ENCODE measurements at places on chromosomes 6 and 20.

DNA sequence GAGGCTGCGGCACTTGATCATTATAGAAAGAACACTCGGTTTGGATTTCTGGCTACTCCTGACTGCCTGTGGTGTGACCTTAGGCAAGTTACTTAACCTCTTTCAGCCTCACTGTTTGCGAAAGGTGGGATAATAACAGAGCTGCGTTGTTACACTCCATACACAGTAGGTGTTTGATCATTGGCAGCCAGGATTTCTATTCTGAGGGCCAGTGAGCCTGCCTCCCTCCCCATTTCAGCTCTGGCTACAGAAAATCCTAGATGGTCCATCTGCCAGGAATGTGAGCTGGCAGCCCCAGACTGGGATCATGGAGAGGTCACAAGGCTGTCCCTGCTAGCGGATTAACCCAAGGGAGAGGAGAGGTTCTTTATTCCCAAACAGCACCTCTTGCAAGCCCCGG, 2.7 kb downstream of the KCNB1 start:
- DNase-seq: no peak

- peak; percentile 52 for DNase-seq
Measured at GRCh38 chr6:35496841-35497570, at the start of gene TEAD3. Gene TEAD3, minus strand, starts transcription at chr6:35497079.

DNA sequence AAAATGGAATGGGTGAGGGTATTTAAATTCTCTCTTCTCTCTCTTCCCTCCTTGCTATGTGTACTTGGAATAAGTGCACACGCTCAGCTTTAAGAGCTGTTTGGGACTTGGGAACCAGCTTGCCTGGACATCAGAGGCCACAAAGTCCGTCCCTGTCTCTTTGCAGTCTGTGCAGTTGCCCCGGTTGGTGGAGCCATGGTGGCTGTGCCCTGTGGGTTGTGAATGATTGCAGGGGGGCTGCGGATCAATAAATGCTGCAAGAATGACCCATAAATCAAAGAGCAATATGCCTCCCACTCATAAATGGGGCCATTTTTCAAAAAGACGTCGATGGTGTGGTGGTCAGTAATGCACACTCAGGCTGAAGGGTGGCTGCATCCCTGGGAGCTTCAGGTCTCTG, 135.1 kb upstream of the CST7 start:
- DNase-seq: no peak

GRCh38 chr6:43627008-43627825, 1.8 kb downstream of the GTPBP2 start:
- no peak for DNase-seq

GRCh38 chr20:40431611-40432010, 257.4 kb downstream of the MAFB start:
- DNase-seq: no peak

GRCh38 chr6:21263531-21264287, 329.8 kb upstream of the SOX4 start:
- no peak for DNase-seq

- DNase-seq: no peak
Measured at GRCh38 chr6:89013438-89013837, 50.0 kb upstream of the RNGTT start.

- DNase-seq: no peak
Measured at GRCh38 chr20:51347831-51348230, 194.7 kb downstream of the NFATC2 start.

DNA sequence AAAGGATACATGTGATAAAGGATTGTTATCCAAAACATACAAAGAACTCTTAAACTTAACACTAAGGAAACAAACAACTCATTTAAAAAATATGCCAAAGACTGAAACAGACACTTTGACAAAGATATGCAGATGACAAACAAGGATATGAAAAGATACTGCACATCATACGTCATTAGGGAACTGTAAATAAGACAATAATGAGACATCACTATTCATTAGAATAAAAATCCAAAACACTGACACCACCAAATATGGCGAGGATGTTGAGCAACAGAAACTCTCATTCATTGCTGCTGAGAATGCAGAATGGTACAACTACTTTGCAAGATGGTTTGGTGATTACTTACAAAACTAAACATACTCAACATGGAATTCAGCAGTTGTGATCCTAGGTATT, 156.5 kb upstream of the FOXA2 start:
- no peak for DNase-seq

GRCh38 chr6:19327241-19327640, 509.9 kb upstream of the ID4 start:
- no peak for DNase-seq

DNA sequence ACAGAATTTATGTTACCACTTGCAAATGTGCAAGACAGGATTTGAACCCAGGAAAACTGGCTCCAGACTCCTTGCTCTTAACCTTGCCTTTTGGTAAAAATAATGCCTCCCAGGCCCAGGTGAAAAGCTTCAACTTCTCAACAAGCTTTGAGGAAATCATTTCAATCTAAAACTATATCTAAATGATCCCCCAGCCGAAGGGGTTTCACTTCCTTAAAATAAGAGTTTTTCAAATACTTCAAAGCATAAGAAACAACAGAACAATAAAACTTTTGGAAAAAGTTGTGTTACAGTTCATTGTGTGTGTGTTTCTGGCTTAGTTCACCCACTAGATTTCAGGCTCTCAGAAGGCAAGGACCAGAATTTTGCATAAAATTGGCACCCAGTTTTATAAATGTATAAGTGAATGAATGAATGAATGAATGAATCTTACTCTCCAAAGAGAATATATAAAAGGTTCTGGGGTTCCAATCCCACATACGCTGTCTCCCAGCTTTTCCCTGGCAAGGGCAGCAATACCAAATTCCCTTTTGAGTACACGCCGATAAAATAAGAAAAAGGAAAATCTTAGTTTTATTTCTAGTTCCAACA, 5.4 kb downstream of the OR2H2 start:
- no peak for DNase-seq

- DNase-seq: no peak
Measured at GRCh38 chr6:151374036-151374683, 17.2 kb downstream of the ZBTB2 start.

- no peak for DNase-seq
Measured at GRCh38 chr6:66230591-66230990, 523.6 kb upstream of the EYS start.

DNA sequence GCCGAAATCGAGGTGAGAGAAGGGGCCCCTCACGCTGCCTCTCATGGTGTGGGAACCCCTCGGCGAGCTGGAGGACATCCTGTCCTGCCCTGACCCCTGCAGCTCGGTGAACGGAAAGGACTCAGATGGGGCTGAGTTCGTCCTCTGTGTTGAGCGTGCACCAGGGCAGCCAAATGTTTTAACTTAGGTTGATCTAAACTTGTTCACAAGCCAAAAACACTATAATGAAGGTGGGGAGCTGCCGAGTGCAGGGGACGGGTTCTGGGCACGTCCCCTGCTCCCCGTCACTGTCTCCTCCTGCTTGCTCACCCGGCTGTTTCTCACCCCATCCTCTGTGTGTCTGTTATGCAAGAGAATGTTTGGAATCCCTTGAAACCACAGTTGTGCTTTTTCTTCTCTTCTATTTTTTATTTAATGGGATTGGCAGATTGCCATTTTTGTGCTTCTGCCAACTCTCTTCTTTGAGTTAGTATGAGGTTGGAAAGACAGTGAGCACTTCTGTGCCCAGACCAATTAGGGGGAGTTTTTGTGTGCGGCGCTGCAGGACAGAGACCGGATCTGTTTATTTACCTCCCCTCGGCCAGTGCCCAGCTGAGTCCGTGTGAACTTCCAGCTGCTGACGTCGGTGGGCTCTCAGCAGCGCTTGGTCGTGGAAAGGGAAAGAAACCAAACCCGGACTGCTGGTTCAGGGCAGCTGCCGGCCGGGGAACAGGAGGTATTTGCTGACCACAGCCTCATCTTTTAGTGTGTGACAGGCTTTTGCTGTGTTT, 158.1 kb downstream of the DTNBP1 start:
- no peak for DNase-seq

DNA sequence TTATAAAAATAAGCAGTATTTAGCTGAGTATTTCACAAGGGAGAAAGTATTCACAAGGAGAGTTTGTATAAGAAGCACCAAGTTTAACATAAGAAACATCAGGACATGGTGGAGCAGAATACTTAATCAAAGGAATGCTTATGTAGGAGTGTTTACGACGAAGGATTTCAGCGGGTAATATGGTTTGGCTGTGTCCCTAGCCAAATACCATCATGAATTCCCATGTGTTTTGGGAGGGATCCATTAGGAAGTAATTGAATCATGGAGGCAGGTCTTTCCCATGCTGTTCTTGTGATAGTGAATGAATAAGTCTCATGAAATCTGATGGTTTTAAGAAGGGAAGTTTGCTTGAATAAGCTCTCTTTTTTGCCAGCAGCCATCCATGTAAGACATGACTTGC, 1099.1 kb upstream of the ADGRB3 start:
- DNase-seq: no peak

GRCh38 chr20:57513199-57513598, 11.7 kb downstream of the CTCFL start:
- no peak for DNase-seq

DNA sequence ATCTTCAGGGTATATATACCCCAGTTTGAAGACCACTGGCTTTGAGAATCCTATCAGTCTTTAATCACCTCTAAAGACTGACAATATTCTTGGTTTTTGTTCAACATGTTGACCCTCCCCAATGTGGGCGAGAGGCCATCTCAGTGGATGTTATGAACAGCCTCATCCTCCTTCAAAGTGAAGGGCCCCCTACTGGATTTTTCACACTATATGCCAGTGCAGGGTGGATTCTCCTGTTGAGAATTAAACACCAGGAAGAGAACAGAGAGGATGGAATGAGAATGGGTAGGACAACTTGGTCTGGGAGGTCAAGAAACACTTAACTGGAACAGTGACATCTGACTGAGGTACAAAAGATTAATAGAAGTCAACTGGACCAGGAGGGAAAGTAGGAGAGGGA, 327.1 kb downstream of the MAFB start:
- no peak for DNase-seq

DNA sequence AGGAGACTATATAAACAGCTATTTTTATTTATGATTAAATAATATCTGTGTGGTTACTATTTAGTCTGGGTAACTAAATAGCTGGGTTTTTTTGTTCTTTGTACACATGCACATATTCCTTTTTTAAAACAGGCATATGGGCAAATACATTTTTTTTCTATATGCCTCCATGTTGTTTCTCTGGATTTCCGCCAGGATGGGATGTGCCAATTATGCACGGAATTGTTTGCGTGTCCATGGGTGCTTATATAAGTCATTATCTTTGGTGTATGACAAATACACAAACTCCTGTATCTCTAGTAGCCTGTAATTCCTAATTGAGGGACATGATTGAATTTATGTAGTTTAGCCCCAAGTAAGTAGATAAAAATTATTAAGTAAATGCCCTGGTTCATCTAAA, 226.9 kb downstream of the BCKDHB start:
- DNase-seq: no peak

GRCh38 chr6:74749211-74750147, 456.4 kb downstream of the COL12A1 start:
- no peak for DNase-seq

GRCh38 chr6:155325700-155326516, 11.6 kb upstream of the TFB1M start:
- DNase-seq: no peak

DNA sequence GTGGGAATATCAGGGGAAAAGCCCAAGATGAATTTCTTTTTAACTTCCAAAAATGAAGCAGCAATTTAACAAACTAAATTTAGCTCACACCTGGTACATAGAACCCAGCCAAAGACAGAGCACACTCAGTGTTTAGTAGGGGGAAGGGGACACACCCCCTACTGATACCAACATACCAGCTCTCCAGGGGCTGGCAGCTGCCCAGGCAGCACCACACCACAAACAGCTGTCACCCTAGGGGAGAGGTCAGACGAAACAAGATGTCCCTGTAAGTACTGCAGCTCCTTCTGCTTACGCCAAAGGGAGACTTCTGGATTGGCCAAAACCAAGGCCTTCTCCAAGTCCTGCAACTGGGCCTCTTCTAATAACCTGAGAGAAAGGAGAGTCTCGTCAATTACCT, 26.0 kb downstream of the MDN1 start:
- DNase-seq: no peak

DNA sequence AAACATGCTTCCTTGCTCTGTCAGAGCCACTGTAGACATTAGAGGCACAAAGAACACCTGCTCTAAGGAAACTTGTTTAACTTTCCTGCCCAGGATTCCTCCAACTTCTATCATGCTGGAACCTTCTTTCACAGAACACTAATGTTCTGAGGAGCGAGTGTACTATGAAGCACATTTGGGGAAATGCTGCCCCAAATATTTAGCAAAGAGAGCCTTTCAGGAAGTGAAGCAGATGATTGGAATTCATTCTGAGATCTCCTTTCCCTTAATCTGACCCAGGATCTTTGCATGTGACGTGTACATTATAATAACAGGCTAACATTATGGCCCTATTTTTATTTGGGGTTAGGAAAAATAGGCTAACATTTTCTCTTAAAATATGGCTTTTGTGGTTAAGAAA, 21.0 kb upstream of the FYN start:
- DNase-seq: no peak

DNA sequence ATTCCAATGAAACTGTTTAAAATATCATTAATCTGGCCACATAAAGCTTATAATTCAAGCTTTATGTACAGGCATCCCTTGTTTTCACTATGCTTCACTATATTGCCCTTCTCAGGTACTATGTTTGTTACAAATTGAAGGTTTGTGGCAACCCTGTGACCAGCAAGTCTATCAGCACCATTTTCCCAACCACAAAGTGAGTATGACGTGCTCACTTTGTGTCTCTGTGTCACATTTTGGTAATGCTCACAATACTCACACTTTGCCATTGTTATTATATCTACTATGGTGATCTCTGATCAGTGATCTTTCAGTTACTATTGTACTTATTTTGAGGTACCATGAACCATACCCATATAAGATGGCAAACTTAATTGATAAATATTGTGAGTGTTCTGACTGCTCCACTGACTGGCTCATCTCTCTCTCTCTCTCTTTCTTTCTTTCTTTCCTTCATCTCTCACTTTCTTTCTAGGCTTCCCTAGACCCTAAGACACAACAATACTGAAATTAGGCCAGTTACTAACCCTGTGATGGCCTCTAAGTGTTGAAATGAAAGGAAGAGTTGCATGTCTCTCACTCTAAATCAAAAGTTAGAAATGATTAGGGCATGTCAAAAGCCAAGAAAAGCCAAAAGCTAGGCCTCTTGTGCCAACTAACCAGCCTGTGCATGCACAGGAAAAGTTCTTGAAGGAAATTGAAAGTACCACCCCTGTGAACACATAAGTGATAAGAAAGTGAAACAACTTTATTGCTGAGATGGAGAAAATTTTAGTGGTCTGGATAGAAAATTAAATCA, 227.9 kb downstream of the BCAS1 start:
- DNase-seq: peak; percentile 18

DNA sequence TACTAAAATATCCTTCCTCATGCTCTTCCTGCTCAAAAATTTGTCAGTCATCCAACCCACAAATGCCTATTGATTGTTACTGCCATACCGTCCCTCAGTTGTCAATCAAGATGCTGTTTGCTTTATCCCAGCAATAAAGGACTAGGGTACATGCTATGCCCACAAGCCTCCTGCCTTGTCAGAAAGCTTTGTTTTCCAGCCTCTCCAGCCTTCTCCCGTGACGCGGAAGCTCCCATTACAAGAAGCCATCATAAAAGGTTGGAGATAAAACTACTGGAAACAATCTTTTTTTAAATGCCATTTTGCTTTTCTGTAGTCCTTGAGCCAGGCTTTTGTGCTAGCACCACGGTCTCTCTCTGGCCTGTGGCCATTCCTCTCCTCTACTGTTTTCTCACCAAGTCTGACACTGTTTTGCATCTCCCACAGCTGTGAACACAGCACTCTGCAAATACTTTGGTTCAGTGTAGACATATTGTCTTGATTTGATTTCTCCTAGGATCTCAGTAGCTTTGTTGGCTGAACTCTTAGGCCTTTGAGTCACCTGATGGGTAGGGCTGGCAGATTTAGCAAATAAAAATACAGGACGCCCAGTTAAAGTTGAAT, 495.7 kb upstream of the JARID2 start:
- no peak for DNase-seq

All from activated CD4-positive, alpha-beta T cell treated with anti-CD3 and anti-CD28 coated beads for 4 hours (primary cell).